EH (cell line): ENCODE measurements at places on chromosomes 12 and 14.
A peak's percentile ranks its signal among the peaks of the same experiment; 100 is the strongest.

GRCh38 chr14:38735005-38735404 lies 368.0 kb downstream of the SEC23A start:
- DNase-seq = no peak

GRCh38 chr12:39595928-39596327 lies 23.7 kb downstream of the ABCD2 start:
- DNase-seq = no peak

DNA sequence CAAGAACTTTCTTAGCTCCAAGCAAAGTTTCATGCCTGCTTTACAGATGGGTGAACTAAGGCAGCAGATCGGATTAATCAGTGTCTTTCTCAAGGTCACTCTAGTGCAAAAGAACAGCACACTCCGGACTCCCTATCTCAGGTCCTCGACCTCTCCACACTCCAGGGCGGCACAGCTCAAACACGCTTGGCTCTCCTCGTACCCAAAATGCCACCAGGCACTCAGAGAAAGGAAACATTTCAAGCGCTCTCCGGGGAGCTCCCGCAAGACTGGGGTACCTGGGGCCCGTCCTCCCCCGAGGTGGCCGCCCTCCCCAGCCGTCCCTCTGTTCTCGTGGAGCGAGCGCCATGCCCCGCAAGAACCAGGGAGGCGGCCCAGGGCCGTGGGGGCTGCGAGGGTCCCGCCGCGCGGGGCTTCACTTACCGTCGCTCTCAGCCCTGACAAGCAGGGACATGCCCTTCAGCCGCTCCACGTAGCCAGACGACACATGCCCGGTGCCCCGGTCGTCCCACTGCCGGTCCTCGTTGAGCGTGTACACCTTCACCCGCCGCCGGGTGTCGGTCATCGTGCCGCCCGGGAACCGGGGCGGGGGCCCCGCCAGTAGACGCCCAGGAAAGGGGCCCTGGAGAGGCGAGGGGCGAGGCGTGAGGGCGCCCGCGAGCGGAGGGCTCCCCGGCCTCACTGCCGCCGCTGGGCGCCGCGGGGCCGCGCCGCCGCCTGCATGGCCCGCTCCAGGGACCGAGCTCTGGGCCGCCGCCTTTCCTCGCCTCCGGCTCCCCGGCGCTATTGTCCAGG lies 830 bp downstream of the PPP4R3A start:
- peak; percentile 13 for DNase-seq

DNA sequence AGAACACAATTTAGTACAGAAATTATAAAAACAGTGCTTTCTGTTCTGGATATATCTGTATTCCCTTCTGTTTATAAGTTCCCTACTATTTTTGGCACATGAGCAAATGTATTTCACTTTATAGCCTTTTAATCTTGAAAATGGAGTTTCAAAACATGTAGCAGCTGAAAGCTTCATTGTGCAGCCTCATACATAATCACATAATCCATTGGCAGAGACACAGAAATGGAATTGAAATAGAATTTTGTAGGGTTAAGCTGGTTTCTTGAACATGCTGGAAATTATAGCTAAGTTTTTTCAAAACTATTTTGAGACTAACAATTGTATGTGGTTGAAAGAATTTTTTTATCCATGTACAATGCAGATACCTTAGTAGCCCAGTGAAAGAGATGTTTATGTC lies 614.3 kb upstream of the MDGA2 start:
- DNase-seq = no peak

- no peak for DNase-seq
These were observed 91.5 kb downstream of the ARF6 start for GRCh38 chr14:49984424-49984823.

DNA sequence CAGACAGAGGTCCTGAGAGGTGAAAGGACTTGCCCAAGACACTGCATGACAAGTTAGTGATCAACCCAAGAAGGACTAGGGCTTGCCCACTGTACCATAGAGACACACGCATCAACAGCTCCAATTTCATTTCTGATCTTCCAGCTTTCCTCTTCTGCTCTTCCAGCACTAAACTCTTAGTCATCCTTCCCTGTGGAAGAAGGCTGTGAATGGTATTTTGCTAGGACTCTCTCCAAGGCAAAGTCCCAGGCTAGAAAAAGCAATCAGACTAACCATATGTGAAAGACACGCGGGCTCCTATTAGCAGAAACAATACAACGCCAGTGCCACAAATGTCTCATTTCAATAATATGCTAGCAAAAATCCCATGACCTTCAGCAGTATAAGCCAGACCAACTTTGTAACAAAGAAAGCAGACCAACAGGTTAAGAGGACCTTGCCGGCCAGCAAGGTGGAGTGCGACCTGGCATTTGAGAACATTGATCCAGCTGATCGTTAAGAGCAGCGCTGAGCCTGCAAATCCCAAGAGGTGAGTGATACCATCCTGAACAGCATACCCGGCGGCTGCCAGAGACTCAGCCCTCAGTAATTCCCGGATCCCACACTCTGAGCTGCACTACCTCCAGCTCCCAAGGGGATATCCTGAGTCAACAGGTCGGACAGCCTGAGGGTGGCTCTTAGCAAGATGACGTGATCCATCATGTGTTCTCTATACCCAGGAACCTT lies 132.5 kb downstream of the FOXN3 start:
- peak; percentile 58 for DNase-seq

DNA sequence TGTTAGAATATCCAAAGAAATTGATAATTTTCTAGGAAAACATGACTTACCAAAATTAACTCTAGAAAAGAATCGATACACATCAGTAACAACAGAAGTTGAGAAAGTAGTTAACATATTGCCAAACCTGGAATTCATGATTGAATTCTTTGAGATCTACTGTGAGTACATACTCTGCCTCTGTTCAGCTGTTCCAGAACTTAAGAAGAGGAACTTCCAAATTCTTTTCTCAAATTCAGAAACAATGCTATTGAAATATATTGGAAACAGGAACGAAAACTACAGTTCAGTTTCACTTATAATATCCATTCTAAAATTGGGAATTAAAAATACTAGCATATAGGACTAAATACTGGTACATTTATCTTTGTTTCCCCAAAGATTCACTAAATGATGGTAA lies 57.9 kb downstream of the MARK3 start:
- no peak for DNase-seq

- DNase-seq = no peak
These were observed 34.4 kb downstream of the NCOR2 start for GRCh38 chr12:124532967-124533366.

DNA sequence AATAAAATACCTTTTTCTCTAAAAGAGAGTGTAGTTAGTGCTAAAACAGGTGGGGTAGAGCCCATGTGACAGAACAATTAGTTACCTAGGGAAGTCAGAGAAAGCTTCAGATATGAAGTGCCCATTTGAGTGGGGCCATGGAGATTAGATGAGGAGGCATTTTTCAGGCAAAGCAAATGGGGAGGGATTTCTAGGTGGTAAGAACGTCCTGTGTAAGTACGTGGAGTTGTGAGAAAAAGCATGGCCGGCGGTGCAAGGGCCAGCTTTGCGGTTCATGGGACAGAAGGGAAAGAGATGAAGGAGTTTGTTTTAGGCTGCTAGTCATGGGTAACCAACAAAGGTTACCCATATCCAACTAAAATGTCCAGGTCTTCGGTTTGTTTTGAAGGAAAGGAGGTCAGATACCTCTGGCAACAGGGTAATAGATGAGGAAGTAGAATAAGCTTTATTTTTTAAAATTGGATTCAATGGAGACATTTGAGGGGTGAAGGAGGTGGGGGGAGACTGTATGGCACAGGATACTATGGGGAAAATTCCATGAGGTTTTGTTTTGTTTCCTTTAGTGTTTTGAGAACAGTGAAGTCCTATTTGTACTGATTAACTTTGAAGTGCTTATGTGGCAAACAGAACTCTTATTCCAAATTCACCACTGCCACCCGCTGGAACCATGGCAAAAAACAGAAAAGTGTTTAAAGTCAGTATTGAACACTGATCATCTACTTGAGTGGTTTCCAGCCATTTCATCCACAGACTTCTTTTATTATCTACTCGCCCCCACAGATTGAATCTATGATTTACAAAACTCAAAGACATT lies 10.0 kb upstream of the SNRPF start:
- DNase-seq = peak; percentile 56

GRCh38 chr14:44609876-44610510 lies 102.9 kb upstream of the FSCB start:
- DNase-seq = no peak

GRCh38 chr12:96206936-96207662 lies 12.9 kb downstream of the ELK3 start:
- DNase-seq = no peak

GRCh38 chr12:20376984-20377383 lies 8.6 kb downstream of the PDE3A start:
- peak; percentile 47 for DNase-seq
